ENCODE measurements at places on chromosomes 6 and 20.

- DNase-seq = no peak
These were observed 28.6 kb downstream of the GABRR2 start for GRCh38 chr6:89286516-89286915.

DNA sequence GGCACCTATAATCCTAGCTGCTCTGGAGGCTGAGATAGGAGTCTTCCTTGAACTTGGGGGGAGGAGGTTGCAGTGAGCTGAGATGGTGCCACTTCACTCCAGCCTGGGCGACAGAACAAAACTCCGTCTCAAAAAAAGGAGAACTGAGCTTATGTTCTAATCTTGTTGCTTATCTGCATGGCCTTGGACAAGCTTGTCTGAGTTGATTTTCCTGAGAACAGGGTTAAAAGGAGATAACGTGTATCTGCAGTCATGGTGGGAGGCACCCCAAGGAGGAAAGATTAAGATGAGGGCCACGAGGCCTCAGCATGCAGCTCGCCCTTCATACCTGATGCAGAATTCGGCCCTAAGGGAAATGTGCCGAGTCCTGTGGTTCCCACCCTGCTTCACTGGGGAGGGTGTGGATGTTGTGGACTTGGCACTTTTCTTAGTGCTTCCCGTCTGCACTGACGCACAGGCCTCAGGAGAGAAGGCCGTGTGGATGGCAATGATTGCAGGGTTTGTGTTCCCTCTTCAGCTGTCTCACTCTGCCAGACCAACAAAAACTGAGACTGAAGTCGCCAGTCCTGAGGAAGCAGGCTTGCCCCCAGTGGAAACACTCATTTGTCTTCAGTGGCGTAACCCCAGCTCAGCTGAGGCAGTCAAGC lies 56.3 kb downstream of the EZR start:
- DNase-seq = no peak

GRCh38 chr6:119612911-119613381 lies 263.4 kb upstream of the MAN1A1 start:
- DNase-seq = no peak

- no peak for DNase-seq
These were observed 18.9 kb downstream of the TFAP2A start for GRCh38 chr6:10395704-10396546.

DNA sequence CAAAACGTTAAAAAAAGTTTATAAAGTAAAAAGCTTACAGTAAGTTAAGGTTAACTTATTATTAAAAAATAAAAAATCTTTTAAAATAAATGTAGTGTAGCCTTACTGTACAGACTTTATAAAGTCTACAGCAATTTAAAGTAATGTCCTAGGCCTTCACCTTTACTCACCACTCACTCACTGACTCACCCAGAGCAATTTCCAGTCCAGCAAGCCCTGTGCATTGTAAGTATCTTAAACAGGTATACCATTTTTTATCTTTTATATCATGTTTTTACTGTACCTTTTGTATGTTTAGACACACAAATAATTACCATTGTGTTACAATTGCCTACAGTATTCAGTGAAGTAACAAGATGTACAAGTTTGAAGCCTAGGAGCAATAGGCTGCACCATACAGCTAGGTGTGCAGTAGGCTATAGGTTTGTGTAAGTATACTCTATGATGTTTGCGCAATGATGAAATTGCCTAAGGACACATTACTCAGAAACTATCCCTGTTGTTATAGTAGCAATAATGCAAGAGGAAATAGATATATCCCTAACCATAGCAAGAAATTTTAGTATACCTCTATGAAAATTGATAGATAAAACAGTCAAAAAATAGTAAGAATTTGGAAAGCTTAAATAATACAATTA lies 39.5 kb downstream of the FBXO5 start:
- DNase-seq = no peak

GRCh38 chr20:41316602-41317545 lies 657 bp downstream of the ZHX3 start:
- DNase-seq = peak; percentile 83
